ENCODE measurements at places on chromosomes 2 and 18. TPM values are rescaled to one million over a fixed set of nuclear protein-coding genes. Genes with fewer than 3 reads are reported as not detected.

TACR1 gene
- 3.9 TPM for total RNA-seq

FAM98A gene
- 75.9 TPM for total RNA-seq

DNA sequence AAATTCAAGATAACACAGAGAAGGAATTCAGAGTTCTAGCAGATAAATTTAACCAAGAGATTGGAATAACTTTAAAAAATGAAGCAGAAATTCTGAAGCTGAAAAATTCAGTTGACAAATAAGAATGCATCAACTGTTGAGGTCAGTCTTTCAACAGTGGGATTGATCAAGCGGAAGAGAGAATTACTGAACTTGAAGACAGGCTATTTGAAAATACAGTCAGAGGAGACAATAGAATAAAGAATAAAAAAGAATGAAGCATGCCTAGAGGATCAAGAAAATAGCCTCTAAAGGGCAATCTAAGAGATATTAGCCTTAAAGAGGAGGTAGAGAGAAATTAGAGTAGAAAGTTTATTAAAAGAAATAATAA is 27.7 kb upstream of the ITGAV start:
- no peak for DNase-seq
- no peaks in the 10 kb centered on the region for H3K36me3 ChIP-seq
- no peaks in the 10 kb centered on the region for H3K27me3 ChIP-seq
- H3K27ac ChIP-seq: no peak overlapping the region

DNA sequence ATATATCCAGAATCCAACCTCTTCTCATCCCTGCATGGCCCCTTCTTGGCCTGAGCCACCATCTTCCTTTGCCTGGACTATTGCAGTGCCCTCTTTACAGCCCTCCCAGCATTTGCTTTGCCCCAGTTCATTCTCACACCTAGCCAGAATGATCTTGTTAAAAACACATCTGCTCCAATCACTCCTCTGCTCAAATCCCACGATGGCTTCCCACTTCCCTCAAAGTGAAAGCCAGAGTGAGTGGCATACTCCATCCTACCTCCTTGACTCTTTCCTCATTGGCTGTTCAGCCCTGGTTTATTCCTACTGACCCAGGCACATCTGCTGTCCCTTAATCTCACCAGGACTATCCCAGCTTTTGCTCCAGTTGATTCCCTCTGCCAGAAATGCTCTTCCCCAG is 14.7 kb downstream of the SULT6B1 start:
- no peaks in the 10 kb centered on the region for H3K4me1 ChIP-seq
- H3K36me3 ChIP-seq: no peaks in the 10 kb centered on the region
- H3K4me3 ChIP-seq: no peak overlapping the region
- no peaks in the 10 kb centered on the region for H3K27me3 ChIP-seq
- DNase-seq: no peak

DNA sequence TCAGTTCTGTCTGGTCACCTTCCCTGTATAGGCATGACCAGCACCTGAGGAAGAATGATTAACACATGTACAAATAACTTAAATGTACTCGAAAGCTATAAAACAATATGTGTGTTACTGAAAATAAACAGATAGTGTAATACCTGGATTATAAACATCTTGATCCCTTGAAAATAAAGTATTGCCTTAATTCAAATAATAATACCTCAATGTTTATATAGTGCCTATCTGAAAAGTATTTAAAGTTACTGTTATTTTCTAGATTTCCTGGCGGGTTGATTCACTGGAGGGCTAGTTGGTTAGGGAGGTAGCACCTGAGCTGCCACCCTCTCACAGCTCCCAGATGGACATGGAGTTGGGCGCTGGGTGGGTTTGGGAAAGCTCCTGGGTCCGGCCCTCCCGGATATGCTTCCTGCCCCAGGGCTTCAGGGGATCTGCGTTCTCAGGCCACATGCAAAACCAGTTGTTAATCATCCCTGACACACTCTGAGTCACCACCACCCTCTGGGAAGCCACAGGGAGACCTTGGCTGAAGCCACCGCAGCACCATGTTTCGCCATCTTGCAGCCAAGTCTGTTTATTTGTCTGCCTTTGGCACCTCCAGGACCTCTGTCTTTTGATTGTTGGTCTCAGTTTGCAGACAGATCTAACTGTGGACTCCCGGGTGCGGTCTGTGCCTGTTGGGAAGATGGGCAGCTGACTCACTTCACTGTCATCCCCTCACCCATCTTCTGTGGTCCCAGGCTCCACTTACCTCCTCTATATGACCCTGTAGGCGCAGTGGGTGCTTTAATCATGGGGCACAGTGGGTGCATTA is 35.3 kb downstream of the RAB31 start:
- H3K4me1 ChIP-seq: peaks cover 10% of the 10 kb centered on the region
- DNase-seq: peak; percentile 54
- no peaks in the 10 kb centered on the region for H3K36me3 ChIP-seq

DNA sequence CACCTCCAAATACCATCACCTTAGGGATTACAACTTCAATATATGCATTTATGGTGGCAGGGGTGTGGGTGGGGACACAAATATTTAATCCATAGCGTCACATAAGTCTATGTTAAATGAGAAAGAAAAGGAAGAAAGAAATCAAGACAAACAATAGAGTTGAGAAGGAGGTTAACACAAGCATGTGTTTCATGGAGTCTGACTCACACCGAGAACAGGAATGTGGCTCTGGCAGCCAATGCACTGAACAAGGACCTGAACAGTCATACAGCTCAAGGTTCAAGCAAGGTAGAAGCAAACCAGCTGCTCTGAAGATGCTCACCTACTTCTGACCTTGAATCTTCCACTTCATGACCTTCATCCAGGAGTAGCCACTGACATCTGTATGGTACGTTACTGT is 36.2 kb upstream of the LPIN1 start:
- H3K27me3 ChIP-seq: no peaks in the 10 kb centered on the region
- H3K4me3 ChIP-seq: no peak overlapping the region

- H3K36me3 ChIP-seq: peaks cover 2% of the 10 kb centered on the region
- no peaks in the 10 kb centered on the region for H3K27me3 ChIP-seq
- no peak for DNase-seq
Observed at GRCh38 chr18:13273800-13274199, 55.2 kb downstream of the LDLRAD4 start.

- peaks cover 3% of the 10 kb centered on the region for H3K36me3 ChIP-seq
- H3K4me3 ChIP-seq: peak overlapping the region; percentile 92
- no peak for DNase-seq
- H3K27ac ChIP-seq: no peak overlapping the region
- H3K27me3 ChIP-seq: no peaks in the 10 kb centered on the region
Observed at GRCh38 chr2:12720754-12721378, 4.1 kb downstream of the TRIB2 start.

GRCh38 chr2:15226661-15227060 is 334.5 kb downstream of the NBAS start:
- H3K27ac ChIP-seq: no peak overlapping the region
- H3K4me1 ChIP-seq: no peaks in the 10 kb centered on the region
- H3K36me3 ChIP-seq: no peaks in the 10 kb centered on the region
- no peaks in the 10 kb centered on the region for H3K27me3 ChIP-seq
- H3K4me3 ChIP-seq: no peak overlapping the region

GRCh38 chr2:99660616-99661406 is 171.0 kb upstream of the REV1 start:
- no peak for DNase-seq
- no peaks in the 10 kb centered on the region for H3K27me3 ChIP-seq
- peaks cover 29% of the 10 kb centered on the region for H3K4me1 ChIP-seq
- no peak overlapping the region for H3K4me3 ChIP-seq
- no peaks in the 10 kb centered on the region for H3K36me3 ChIP-seq

DNA sequence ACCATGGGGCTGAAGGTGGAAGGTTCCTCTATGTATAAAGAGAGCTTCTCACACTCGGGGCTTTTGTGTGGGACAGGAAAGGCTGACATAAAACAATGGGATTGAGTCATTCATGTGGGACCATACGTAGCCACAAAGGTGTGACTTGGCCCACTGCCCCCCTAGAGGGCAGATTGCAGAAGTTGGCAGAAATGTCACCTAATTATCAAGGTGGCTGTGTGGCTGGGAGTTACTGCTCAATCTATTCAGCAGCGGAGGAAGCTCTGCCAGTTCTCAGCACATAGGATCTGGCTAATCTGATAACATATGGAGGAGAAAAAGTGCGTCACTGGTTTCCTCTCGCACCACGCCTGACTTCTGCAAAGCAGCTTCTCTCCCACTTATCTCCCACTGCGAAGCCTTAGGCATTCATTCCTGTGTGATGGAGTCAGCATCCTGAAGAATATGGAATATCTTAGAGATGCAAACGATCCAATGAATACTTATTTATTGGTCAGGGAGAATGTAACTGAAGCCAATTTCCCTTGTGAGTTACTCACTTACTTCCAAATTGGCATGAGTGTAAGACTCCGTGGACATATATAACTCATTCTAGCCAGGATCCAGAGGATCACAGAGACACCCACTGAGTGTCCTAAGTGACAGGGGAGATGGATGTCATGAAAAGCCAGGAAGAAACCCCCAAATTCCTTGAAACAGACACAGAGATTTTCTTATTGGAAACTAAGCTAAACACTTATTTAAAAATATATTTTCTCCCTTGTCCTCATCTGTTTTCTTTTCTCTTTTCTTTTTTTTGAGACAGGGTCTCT is 344.8 kb downstream of the TGIF1 start:
- no peaks in the 10 kb centered on the region for H3K4me1 ChIP-seq
- no peaks in the 10 kb centered on the region for H3K36me3 ChIP-seq
- H3K4me3 ChIP-seq: no peak overlapping the region
- DNase-seq: no peak

GRCh38 chr2:137986268-137986667 is 22.0 kb downstream of the HNMT start:
- H3K4me3 ChIP-seq: no peak overlapping the region
- H3K27me3 ChIP-seq: no peaks in the 10 kb centered on the region
- no peak for DNase-seq
- peaks cover 9% of the 10 kb centered on the region for H3K36me3 ChIP-seq
- no peaks in the 10 kb centered on the region for H3K4me1 ChIP-seq

- no peaks in the 10 kb centered on the region for H3K4me1 ChIP-seq
- H3K36me3 ChIP-seq: no peaks in the 10 kb centered on the region
- no peak overlapping the region for H3K27ac ChIP-seq
Observed at GRCh38 chr2:143251681-143252080, 122.5 kb downstream of the ARHGAP15 start.

GRCh38 chr2:200373973-200374416 is 67.5 kb downstream of the SPATS2L start:
- H3K36me3 ChIP-seq: no peaks in the 10 kb centered on the region
- DNase-seq: no peak

Measured in thoracic aorta (tissue), 2 donors.